ENCODE measurements at places on chromosomes 1 and 21. TPM values are rescaled to one million over a fixed set of nuclear protein-coding genes. Genes with fewer than 3 reads are reported as not detected.

- no peak overlapping the region for H3K27ac ChIP-seq
- H3K36me3 ChIP-seq: no peaks in the 10 kb centered on the region
- peaks cover 12% of the 10 kb centered on the region for H3K4me1 ChIP-seq
- H3K27me3 ChIP-seq: peaks cover 3% of the 10 kb centered on the region
These were observed 96.7 kb upstream of the KLHDC7A start for GRCh38 chr1:18384059-18384458.

DNA sequence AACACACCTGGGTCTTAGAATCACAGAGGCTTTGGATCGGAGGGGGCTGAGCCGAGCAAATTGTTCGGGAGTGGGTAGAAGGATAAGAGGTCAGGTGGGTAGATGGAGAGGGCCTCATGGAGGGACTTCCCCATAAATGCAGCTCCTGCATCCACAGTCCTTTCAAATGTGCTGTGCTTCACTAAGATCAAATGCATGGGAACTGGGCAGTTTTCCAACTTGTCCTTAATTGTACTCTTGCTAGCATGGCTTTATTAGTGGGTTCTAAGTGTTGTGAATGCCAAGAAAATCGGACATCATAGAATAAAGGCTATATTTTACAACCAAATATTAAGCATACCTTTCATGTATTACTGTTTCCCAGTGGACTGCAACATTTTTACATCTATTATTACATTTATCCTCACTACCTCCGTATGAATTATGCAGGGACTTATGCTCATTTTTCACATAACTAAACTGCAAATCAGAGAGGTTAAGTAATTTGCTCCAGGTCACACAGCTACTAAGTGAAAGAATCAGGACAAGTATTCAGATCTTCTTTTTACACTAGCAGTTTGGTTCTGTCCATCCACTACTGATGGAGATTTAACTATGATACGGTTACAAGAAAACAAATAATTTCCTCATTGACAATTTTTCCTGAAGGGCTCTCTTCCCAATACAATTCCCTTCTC lies 174.5 kb upstream of the RUNX1 start:
- H3K4me1 ChIP-seq: no peaks in the 10 kb centered on the region
- no peaks in the 10 kb centered on the region for H3K27me3 ChIP-seq
- no peak overlapping the region for H3K27ac ChIP-seq
- H3K36me3 ChIP-seq: no peaks in the 10 kb centered on the region
- DNase-seq: no peak
- no peak overlapping the region for H3K4me3 ChIP-seq

DNA sequence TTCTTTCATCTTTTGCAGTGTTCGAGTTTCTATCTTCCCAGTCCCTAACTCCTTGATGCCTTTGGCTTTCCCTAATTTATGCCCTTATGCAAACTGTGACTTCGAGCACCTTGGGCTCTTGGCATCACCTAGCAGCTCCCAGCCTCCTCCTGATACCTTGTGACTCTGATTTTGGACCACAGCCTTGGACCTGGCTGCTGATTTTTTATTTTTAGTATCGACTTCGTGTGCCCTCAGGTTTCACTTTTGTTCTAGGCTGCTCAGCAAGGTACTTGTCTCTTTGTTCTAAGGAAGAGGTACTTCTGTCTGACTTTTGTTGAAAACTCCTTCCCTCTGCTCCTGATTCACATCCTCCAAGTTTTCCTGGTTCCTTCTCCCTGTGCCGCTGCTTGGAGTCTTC lies 69.6 kb upstream of the KCNK1 start:
- H3K27ac ChIP-seq: no peak overlapping the region
- H3K4me1 ChIP-seq: no peaks in the 10 kb centered on the region
- H3K4me3 ChIP-seq: no peak overlapping the region
- no peaks in the 10 kb centered on the region for H3K36me3 ChIP-seq
- no peak for DNase-seq

GRCh38 chr1:160047111-160047991 lies 15.6 kb upstream of the PIGM start:
- no peak overlapping the region for H3K4me3 ChIP-seq
- H3K4me1 ChIP-seq: peaks cover 4% of the 10 kb centered on the region
- no peak for DNase-seq
- no peaks in the 10 kb centered on the region for H3K36me3 ChIP-seq
- no peaks in the 10 kb centered on the region for H3K27me3 ChIP-seq
- H3K27ac ChIP-seq: no peak overlapping the region

DNA sequence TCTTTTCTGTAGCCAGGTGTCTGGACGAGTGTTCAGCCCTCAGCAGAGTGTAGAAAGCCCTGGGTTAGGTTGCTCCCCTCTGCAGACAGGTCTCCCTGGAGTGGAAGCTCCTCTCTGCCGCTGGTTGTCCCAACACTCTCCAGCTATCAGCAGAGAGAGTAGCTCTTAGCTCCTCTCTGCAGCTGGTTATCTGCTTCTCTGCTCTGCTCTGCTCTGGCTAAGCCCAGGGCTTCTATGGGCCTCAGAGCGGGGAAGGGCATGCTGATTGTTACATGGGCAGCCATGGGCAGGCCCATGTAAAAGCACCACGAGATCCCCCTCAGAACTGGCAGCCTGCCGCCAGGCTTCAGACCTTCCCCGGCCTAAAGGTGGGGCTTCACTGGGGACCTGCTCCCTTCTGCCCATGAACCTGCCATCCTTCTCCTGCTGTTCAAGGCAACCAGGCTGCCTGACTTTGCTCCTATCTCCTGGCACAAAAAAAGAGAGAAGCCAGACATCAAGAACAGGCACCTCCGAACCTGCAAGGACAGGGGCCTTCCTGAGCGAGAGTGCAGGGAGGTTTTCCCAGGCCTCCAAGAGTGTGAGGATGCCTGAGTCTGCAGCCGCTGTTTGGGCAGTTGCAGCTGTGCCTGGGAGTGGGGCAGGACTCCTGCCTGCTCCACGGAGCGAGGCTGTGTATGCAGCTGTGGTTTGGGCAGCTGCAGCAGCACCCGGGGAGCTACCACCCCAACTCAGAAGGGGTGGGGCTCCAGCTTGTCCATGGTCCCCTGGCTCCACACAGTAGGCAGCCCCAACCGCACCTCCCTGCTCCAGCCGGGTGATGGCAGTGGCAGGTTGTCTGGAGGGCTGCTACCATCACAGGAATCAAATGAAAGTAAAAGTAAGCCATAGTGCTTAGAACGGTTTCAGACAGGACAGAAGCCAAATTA lies 973.7 kb downstream of the LTN1 start:
- DNase-seq: no peak
- H3K27ac ChIP-seq: no peak overlapping the region
- no peak overlapping the region for H3K4me3 ChIP-seq
- no peaks in the 10 kb centered on the region for H3K4me1 ChIP-seq

- H3K27ac ChIP-seq: no peak overlapping the region
- no peak for DNase-seq
- H3K4me3 ChIP-seq: no peak overlapping the region
- H3K36me3 ChIP-seq: no peaks in the 10 kb centered on the region
- H3K4me1 ChIP-seq: no peaks in the 10 kb centered on the region
These were observed 610.3 kb upstream of the USP24 start for GRCh38 chr1:55825461-55825860.

- no peaks in the 10 kb centered on the region for H3K27me3 ChIP-seq
- H3K4me3 ChIP-seq: no peak overlapping the region
- peaks cover 30% of the 10 kb centered on the region for H3K36me3 ChIP-seq
- no peak overlapping the region for H3K27ac ChIP-seq
- peak; percentile 40 for DNase-seq
These were observed 22.0 kb downstream of the PRPF38A start for GRCh38 chr1:52426371-52426770.

DNA sequence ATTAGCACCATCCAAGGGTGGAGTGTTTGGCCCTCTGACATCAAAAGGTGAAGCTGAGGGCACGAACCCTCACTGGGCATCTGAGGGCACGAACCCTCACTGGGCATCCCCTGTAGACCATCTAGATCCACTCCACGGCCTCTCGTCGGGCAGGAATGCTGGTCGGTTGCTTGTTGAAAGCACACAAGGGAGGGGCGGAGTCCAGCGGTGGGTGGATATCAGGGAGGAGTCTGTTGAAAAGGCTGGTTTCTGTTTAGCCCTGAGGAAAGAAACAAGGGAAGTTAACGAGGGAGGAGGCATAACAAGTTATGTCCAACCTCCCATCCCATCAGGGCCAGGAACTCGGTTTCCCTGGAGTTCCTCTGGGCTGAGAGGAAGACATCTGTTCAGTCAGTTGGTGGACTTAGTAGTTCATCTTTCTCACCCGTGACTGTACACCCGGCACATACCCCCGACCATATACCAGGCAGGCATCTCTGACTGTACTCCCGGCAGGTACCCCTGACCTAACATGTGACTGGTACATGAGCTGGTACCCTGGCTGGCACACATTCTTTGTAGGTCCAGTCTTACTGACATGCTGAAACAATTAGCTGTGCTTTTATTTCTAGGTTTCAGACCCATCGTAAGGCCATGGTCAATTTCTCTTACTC lies 32.1 kb upstream of the PDE9A start:
- H3K4me3 ChIP-seq: no peak overlapping the region
- peak; percentile 68 for DNase-seq
- H3K36me3 ChIP-seq: no peaks in the 10 kb centered on the region

GRCh38 chr1:53031732-53032131 lies 30.3 kb upstream of the PODN start:
- H3K27me3 ChIP-seq: no peaks in the 10 kb centered on the region
- no peak overlapping the region for H3K27ac ChIP-seq

- no peaks in the 10 kb centered on the region for H3K36me3 ChIP-seq
- DNase-seq: no peak
- H3K27me3 ChIP-seq: no peaks in the 10 kb centered on the region
- no peak overlapping the region for H3K4me3 ChIP-seq
- H3K4me1 ChIP-seq: no peaks in the 10 kb centered on the region
- no peak overlapping the region for H3K27ac ChIP-seq
These were observed 288.8 kb upstream of the SPAG17 start for GRCh38 chr1:118473825-118474224.

- peaks cover 13% of the 10 kb centered on the region for H3K4me1 ChIP-seq
- H3K36me3 ChIP-seq: no peaks in the 10 kb centered on the region
- no peak overlapping the region for H3K4me3 ChIP-seq
- no peak for DNase-seq
- no peaks in the 10 kb centered on the region for H3K27me3 ChIP-seq
These were observed 289.0 kb downstream of the RRAGC start for GRCh38 chr1:38570657-38570975.

GRCh38 chr1:149846042-149846441 lies 53.3 kb upstream of the BOLA1 start:
- H3K4me1 ChIP-seq: peaks cover 1% of the 10 kb centered on the region
- H3K36me3 ChIP-seq: peaks cover 3% of the 10 kb centered on the region
- no peak overlapping the region for H3K27ac ChIP-seq
- DNase-seq: no peak
- H3K4me3 ChIP-seq: no peak overlapping the region

GRCh38 chr1:27102707-27103468 lies 52.0 kb downstream of the SLC9A1 start:
- H3K27ac ChIP-seq: no peak overlapping the region
- peak; percentile 74 for DNase-seq
- peaks cover 16% of the 10 kb centered on the region for H3K4me1 ChIP-seq

GRCh38 chr1:33524586-33524985 lies 52.1 kb downstream of the ZSCAN20 start:
- H3K4me1 ChIP-seq: no peaks in the 10 kb centered on the region
- H3K27ac ChIP-seq: no peak overlapping the region
- peaks cover 5% of the 10 kb centered on the region for H3K27me3 ChIP-seq
- no peak for DNase-seq
- H3K36me3 ChIP-seq: no peaks in the 10 kb centered on the region

DNA sequence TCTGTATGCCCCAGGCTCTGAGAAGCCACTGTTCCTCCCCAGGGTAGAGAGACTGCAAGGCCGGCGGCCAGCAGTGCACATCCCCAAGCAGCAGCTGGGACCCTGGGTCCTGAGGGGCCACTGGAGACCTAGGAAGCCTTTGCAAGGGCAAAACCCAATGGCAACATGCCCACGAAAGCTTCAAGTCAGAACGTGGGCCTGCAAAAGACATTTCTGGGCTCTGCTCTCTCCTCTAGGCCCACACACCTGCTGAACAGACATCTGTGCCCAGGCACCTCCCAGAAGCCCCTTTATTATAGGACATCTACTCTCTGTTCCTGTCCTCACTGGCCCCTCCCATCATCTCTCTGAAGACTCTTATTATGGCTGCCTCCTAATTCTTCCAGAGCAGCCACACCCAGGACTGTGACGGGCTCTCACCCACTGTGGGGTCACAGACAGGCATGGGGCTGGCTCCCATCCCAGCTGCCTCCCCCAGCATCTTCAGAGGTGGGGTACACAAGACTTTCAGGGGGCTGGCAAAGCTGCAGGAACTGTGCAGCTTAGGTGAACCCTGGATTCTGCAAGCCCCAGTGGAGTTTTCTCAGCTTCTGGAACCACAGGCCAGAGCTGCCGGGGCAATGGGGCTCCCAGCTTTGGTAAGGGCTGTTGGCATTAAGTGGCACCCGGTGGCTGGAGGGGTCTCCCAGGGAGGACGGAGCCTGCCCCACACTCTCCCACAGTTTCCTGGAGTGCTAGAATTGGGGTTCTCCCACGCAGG lies 12.6 kb downstream of the TRIM11 start:
- no peak for DNase-seq
- no peaks in the 10 kb centered on the region for H3K27me3 ChIP-seq
- H3K36me3 ChIP-seq: peaks cover 16% of the 10 kb centered on the region
- no peaks in the 10 kb centered on the region for H3K4me1 ChIP-seq

GRCh38 chr21:28380241-28380640 lies 612.4 kb downstream of the LTN1 start:
- no peak for DNase-seq
- no peaks in the 10 kb centered on the region for H3K36me3 ChIP-seq
- no peaks in the 10 kb centered on the region for H3K27me3 ChIP-seq

DNA sequence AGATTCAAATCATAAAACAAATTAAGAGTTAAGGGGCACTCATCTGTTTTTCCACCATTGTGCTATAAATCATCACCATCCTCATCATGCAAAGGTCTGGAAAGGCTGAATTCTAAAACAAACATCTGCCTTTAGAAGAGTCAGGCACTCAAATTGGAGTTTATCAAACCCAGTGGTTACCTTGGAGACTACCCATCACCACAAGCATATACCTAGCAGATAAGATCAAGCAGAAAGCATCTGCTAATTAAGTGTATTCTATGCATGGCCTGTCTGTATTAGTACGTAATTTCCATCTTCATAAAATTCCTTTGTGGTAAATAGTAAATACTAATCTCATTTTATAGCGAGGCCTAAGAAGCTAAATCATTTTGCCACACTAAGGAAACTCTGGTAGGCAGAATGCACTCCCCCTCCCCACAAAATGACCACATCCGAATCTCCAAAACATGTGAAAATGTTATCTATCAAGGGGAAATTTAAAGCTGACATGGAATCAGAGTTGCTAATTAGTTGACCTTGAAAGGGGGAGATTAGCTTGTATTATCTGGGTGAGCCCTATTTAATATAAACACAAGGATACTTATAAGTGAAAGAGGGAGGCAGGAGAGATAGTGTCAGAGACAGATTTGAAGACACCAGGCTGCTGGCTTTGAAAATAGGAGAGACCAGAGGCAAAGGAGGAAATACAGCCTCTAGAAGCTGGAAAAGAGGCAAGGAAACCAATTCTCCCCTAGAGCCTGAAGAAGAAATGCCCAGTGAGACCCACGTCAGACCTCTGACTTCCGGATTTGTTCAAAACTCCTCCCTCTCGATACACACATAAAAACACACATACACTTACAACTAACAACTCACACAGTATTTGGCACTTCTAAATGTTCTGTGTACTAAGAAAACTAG lies 23.2 kb downstream of the ARID4B start:
- DNase-seq: peak; percentile 27
- H3K27ac ChIP-seq: no peak overlapping the region

The ATP6V1G3 gene
- not detected for total RNA-seq

The SPRR3 gene
- not detected for total RNA-seq

The ASB17 gene
- total RNA-seq: not detected

The AKNAD1 gene
- 0.31 TPM for total RNA-seq

The NBPF20 gene
- total RNA-seq: 2.1 TPM

All from lung (tissue), 17 donors.